ENCODE measurements at places on chromosomes 3 and 15.

- DNase-seq, result no peak
Observed at GRCh38 chr3:182715006-182715405, 78.3 kb upstream of the ATP11B start.

- no peak for DNase-seq
Observed at GRCh38 chr15:95864467-95864886, 466.0 kb upstream of the NR2F2 start.

- no peak for DNase-seq
Observed at GRCh38 chr15:76964157-76964556, 30.8 kb upstream of the PSTPIP1 start.

- DNase-seq, result no peak
Observed at GRCh38 chr3:187327845-187328244, 36.3 kb upstream of the MASP1 start.

DNA sequence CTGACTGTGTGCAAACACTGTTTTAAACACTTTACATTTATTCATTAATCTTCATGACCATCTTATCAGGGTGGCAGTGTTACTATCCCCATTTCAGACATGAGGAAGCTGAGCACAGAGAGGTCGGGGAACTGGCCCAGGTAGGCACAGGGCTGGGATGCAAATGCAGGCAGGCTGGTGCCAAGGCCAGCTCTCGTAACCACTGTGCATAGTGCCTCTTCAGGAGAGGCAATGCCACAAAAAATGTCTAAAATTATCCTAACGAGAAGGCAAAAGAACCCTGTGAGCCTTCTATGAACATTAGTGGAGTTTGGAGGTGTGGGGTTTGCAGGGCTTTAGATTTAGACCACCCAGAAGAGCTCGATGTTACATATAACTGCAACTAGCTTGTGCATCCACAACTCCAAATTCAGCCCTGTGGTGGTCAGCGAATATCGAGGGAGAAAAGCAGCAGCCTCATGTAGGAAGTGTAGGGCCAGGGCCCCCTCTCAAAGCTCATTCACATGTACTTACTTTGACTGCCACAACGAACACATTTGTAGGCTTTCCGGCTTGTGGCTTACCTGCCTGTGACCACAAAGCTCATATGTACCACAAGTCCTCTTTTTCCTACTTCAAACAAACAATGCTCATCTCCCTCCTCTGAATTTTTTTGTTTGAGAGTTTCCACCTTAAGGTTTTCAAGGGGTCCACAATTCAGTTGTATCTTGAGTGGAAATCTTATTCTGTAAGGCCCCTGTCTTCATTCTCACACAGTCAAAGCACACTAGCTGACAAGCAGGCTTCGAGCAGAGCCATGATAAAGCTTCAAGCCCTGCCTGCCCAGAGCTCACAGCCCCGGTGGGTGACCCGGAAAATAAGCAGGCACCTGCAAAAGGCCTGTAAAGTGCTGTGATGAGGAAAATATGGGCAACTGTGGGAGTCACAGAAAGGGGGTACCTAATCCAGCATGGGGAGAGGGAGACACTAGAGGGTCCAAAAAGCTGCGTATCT lies 722.9 kb upstream of the CFAP20DC start:
- DNase-seq, result peak; percentile 15

DNA sequence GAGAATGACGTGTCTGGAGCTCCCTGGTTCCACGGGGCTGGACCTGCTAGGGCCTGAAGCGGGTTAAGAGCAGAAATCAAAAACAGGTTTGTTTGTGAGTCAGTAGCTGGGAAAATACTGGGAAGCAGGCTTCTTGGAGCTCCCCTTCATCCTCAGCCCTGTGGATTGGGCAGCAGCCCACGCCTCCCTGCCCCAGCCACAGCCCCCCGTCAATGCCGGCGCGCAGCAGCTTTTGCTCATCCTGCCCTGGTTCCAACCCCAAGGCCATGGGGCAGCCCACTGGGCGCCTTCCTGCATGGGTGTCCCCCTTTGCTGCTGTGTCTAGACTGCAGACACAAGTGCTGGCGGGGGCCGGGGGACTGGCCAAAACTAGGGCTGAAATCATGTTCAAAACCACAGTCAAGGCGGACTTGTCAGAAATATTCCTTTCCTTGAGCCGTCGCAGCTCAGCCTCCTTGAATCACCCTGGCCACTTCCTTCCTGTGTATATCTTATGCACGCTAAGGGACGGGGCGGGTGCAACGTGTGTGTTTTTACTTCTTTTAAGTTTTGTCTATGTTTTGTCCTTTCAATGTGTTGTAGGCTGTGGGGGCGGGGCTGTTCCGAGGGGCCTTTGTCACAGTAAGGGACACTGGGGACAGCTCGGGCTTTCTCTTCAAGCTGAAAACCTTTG lies 108.1 kb downstream of the KLF13 start:
- peak; percentile 81 for DNase-seq

DNA sequence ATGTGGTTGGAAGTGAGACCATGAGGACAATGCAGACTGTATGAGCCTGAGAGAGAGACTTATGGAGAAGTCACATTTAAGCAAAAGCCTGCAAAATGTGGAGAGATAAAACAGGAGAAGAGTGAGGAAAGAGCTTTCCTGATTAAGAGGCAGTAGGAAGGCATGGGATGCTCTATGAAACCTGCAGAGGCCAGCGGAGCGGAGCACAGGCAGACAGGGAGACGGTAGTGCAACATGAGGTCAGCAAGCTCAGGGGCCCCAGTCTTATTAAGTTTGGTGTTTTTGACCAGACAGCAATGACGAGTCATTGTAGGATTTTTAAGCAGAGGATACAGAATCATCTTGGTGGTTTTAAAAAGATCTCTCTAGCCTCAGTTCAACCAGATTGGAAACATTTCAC lies 721.5 kb upstream of the GOLIM4 start:
- DNase-seq, result no peak

DNA sequence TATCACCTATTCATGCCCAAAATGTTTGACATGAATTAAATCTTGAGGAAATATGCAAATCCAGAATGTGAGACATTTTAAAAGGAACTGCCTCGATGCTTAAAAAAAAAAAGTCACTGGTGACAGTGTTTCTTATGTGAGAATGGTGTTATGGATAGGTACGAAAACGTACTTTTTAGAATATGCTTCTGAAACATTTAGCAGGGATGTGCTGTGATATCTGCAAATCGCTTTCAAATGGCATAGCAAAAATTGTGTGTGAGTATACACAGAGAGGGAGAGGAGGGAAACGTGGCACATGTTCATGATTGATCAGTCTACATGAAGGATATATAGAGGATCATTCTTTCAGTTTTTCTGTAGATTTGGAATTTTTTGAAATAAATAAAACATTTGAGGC lies 16.0 kb downstream of the CCNB2 start:
- DNase-seq, result no peak

- no peak for DNase-seq
Observed at GRCh38 chr3:115699706-115700105, 76.4 kb downstream of the GAP43 start.

GRCh38 chr3:14922863-14923262 lies 24.5 kb upstream of the NR2C2 start:
- no peak for DNase-seq

DNA sequence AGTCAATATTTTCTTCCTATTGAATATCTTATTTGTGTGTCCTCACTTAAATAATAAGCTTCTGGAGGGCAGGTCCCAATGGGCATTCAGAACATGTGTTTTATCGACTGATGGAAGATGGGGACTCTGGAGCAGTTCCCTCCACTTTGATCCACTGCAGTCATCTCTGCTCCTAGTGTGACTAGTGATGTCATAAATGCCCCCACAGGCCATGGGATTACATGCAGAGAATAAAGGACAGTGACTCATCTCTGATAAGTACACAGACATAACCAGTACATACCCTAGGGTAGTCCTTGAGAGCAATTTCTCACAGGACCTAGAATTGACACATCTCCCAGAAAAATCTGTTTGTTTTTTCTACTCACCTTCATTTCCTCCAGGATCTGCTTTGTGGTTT lies 49.4 kb upstream of the FMN1 start:
- DNase-seq, result no peak

DNA sequence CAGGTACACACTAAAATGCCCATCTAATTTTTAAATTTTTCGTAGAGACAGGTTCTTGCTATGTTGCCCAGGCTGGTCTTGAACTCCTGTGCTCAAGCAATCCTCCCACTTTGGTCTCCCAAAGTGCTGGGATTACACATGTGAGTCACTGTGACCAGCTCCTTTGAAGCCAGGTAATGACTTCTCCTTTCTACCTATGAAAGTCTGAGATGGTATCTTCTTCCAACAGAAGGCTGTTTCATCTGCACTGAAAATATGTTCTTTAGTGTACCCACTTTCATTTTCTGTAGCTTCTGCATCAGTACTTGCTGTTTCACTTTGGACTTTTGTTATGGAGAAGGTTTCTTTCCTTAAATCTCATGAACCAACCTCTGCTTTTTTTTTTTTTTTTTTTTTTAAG lies 8.8 kb downstream of the OIP5 start:
- DNase-seq, result no peak

GRCh38 chr15:27081676-27082418 lies 110.9 kb downstream of the GABRG3 start:
- no peak for DNase-seq

DNA sequence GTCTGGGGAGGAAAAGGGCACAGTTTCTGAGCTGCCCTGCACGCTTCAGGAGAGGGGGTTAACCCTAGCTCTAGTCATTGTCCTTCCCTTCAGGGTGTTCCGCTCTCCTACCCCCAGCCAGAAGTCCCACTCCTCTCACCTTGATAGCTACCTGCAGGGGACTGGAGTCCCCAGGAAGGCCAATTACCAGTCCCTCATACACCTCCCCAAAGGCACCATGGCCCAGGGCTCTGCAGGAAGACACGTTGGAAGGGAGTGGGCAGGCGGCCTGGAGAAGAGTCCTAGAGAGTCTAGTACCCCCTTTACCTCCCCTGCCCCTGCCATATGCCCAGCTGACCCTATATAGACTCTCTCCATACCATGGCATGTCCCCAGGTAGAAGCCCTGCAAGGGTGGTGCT lies 7.9 kb downstream of the LTK start:
- DNase-seq, result no peak

DNA sequence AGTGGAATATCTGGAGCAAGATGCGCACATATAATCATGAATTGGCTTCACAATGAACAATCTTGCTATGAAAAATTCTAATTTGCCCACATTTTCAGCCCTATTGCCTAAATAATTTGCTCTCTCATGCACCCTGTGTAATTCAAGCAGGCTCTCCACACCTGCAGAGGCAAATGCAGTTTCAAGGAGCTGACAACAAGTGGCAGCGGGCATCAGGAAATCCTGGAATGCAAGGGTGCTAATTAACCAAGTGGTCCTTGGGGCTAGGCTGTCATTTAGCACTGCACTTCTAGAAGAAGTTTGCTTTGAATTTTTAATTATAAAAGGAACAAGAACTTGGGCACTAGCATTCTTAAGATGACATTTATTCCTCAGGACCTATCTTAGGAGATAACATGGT lies 56.3 kb upstream of the ICE2 start:
- DNase-seq, result no peak

DNA sequence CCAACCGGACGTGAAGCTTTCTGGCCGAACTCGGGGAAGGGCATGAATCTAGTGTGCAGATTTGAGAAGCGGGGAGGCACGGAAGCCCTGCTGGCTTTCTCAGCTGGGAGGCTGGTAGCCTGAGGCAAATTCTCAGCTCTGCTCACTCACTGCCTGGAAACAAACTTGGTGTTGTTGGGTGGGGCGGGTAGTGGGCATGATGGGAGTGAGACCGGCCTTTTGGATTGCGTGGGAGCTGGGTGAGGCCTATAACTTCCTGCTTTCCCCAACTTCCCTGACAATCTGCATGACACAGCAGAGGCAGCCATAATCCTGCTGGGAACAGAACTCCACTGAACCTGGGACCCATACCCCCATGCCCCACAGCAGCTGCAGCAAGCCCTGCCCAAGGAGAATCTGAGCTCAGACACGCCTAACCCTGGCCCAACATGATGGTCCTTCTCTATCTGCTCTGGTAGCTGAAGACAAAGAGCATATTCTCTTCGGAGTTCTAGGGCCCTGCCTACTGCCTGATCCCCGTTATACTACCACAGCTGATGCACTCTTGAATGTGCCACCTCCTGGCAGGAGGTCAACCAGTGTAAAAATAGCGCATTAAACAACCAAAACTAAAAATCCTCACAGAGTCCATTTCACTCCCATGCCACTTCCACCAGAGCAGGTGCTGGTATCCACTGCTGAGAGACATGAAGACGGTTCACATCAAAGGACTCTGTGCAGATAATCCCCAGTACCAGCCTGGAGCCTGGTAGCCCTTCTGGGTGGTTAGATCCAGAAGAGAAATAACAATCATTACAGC lies 44.7 kb downstream of the CEP70 start:
- DNase-seq, result no peak

DNA sequence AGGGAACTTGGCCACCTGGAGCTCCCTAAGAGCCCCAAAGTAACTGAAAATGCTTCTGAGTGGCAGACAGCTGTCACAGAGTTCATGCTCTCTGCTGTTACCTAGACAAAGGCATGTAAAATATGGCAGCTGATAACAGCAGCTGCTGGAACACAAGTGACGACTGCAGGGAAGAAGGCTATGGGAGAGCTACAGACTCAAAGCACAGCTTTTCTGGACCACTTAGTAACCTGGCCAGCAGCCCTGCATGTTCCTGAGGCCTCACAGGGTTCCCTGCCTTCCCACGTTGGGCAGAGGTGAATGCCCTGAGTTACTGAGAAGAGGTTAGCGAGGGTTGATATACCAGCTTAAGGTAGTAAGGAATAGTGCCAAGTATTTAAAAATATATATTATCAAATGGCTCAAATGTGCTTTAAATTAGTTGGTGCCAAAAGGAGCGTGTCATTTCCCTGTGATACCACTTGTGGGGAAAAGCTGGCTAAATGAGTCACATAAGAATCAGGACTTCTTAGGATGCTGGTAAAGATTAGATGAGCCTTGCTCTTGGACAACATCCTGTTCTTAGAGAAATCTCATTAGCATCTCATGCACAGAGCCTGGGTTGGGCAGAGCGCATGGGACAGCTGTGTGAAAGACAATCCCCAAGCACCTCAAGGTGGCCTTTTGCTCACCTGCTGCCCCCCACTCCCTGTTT lies 76.4 kb upstream of the SCN5A start:
- no peak for DNase-seq

- DNase-seq, result no peak
Observed at GRCh38 chr3:117979466-117979865, 1055.2 kb downstream of the IGSF11 start.

DNA sequence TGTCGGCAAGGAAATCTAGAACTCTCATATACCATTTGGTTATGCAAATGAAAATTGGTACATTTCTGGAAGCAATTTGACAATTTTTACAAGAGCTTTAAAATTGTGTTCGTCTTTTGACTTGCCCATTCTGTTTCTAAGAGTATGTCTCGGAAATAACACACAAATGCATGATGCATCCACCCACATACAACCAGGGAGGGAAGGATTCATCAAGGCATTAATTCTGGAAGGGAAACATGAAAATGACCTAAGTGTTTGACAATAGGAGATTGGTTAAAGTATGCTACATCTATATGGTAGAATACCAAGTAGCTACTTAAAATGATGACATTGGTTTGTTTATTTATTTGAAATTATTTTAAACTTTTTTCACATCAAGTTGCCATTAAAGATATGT lies 58.6 kb downstream of the PIAS1 start:
- DNase-seq, result no peak

DNA sequence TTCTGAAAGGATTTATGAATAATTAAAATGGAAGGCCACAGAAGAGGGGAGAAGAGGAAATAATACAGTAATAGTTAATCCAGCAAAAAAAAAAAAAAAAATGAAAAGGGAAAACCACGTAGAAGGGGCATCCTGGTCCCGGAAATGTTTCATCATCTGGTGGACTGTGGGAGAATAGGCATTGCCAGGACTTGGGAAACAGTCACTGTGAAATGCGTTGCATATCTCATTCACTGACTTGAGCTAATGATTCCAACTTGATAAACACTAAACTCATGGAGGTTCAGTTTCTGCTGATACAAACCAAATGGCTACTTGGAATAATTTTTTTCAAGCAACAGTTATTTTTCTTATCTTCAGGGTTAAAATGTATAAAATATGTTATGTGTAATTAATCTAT lies 3.2 kb downstream of the XCR1 start:
- no peak for DNase-seq
